HTR-8/SVneo (cell line): ENCODE measurements at places on chromosomes 6 and 20.

DNA sequence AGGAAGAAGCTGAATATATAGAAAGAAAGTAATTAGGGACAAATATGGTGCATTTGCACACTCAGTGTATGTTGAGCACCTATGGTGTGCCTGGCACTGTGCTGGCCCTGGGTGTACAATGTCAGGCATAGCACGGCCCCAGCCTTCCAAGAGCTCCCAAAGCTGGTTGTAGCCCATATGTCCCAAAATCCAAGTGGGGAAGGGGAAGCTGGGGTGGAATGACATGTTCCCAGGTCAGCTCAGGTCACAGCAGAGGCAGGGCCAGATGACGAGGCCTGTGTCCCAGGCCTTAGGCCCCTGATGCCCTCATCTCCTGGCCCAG, 170.0 kb downstream of the VEGFA start:
- DNase-seq, result no peak

- no peak for DNase-seq
Measured at GRCh38 chr6:80544976-80545722, 438.7 kb downstream of the BCKDHB start.

- DNase-seq, result no peak
Measured at GRCh38 chr6:157999168-158000051, 17.7 kb downstream of the SYNJ2 start.

GRCh38 chr6:30926644-30927043, 5.3 kb downstream of the SFTA2 start:
- no peak for DNase-seq

DNA sequence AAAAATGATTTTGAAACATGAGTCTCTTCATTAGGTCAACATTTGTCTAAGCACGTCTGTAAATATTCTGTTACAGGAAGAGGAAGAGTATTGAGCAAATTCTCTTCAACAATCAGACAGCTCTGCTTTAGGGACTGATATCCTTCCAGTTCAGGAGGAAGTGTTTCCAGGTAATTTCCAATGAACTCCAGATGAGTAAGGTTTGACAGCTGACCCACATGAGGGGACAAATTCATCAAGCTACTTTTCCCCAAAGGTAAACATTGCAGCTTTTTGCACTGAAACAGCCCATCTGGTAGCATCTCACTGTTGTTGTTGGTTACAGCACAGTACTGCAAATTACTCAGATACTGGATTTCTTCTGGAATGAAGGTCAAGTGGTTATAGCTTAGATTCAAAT, 18.1 kb downstream of the ENPP1 start:
- DNase-seq, result no peak
